CD4-positive, alpha-beta T cell treated with Interleukin-6 for 4 hours (primary cell): ENCODE measurements at places on chromosomes 2 and 18.

DNA sequence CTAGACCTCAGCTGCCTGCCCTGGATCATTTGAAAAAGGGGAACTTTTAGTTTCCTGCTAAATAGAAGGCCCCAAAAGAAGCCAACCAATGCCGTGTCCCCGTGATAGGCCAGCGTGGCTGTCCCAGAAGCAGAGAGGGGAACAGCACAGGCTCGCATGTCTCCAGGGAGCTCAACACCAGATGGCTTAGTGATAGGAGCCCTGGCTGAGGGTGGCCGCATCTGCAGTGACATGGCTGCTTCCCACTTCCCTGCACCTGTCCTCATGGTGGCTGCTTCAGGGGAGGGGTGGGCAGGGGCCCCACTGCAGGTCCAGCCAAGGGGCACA is 79.6 kb downstream of the MBP start:
- no peak for DNase-seq

- peak; percentile 78 for DNase-seq
These were observed 73.9 kb downstream of the ARL4C start for GRCh38 chr2:234422981-234423431.

GRCh38 chr18:47932603-47933002 is 2.1 kb upstream of the SMAD2 start:
- DNase-seq: no peak

DNA sequence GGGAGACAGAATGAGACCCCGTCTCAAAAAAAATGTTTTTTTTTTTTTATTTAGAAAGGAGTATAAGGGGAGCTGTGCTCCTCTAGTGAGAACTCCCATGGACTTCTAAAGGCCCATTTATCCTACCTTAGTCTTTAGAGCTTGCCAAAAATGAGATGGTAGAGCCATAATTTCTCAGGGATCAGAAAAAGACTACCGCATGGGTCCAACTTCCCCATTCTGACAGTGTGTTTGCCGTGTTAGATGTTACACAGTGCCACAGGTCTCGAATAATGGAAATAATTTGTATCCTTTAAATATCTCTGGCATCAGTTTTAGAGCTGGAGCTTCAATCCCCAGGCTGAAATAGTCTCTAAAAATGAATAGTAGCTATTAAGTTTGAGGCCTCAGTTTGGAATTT is 6.0 kb upstream of the SLC39A10 start:
- no peak for DNase-seq

GRCh38 chr2:200658278-200658864 is 72.6 kb downstream of the AOX1 start:
- DNase-seq: no peak

- no peak for DNase-seq
These were observed 25.0 kb downstream of the BCL11A start for GRCh38 chr2:60528281-60529020.

DNA sequence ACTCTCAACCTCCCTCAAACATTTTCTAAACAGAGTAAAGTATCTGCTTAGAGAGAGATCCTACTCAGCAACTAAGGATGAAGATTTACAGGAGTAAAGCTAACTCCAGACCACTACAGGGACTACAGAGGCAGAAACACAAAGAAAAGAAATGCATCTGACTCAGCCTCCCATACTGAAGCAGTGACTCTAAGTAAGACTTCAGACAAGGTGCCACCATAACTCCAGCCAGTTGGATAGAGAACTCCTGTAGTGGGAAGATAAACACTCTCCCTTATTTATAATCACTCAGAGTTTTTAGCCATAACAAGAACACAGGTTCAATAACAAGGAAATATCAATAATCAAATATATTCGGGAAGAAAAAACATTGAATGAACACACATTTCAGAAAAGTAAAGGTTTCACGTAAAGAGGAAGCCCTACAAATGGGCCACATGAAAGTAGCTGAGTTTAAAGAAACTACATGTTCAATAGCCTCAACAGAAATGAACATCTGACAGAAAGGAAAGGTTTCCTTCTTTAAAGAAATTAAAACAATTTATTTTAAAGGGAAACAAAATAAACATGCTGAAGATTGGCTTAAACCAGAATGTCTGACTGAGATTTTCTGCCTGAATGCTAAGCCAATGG is 519.9 kb downstream of the KCNJ3 start:
- DNase-seq: no peak

DNA sequence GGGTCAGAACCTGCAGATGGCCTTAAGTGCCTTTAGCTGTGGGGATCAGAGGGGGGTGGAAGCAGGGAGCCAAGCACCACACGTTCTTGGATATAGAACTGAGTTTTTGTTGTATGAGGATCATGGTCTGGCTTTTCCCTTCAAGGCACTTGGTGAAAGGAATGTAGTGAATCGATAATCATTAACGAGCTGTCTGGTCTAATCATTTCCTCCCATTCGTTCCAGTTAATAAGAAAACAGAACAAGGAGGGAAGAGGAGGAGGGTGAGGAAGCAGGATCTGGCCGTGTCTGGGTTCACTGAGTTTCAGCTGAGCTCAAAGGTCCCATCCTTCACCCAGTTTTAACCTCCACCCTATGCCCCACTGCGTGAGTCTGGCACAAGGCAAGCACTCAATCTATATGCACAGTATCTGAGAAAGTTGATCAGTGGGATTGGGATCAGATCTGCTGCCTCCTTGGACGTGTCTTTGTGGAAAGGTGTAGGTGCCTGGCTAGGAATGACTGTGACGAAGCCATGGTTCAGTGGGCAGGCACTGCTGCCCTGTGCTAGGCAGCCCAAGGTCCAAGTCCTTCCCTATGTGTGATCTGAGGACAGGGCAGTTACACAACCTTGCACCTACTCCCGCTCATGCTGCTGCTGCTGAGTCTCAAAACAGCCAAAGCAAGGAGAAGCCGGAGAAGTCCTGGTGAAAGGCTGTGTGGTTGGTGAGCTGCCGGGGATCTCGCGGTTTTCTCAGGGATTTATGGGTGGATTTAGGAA is 54.8 kb downstream of the GALNT14 start:
- DNase-seq: no peak

GRCh38 chr18:73924307-73924706 is 223.3 kb downstream of the FBXO15 start:
- no peak for DNase-seq

- DNase-seq: no peak
These were observed 8.3 kb downstream of the MOCOS start for GRCh38 chr18:36195427-36196122.
